ENCODE measurements at places on chromosomes 4 and X. TPM values are rescaled to one million over a fixed set of nuclear protein-coding genes. Genes with fewer than 3 reads are reported as not detected.

SGMS2 gene
- 50.2 TPM for total RNA-seq

USP17L19 gene
- not detected for total RNA-seq

LGI2 gene
- 13.7 TPM for total RNA-seq

DNA sequence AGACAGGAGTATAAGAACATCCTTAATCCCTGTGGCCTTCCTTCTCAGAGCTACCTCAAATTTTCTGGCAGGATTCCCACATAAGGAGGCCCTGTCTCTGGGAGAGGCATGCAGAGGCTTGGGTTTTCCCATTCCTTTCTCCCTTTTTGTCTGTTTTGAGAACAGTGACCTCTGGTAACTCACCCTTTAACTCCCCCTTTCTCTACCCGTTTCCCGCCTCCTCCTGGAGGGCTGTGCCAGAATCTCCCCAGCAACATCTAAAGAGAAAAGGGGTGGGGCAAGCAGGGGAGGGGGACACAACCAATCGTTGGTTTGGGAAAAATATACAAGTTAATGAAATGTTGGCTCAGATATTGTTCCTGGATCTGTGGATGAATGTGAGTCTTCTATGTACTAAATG, 303.7 kb upstream of the IRS4 start:
- no peak overlapping the region for H3K4me3 ChIP-seq
- DNase-seq, result no peak
- no peaks in the 10 kb centered on the region for H3K4me1 ChIP-seq
- H3K27ac ChIP-seq, result no peak overlapping the region
- no peaks in the 10 kb centered on the region for H3K36me3 ChIP-seq
- H3K27me3 ChIP-seq, result no peaks in the 10 kb centered on the region

- DNase-seq, result no peak
- H3K4me3 ChIP-seq, result no peak overlapping the region
- H3K27me3 ChIP-seq, result no peaks in the 10 kb centered on the region
- H3K27ac ChIP-seq, result no peak overlapping the region
- no peaks in the 10 kb centered on the region for H3K36me3 ChIP-seq
Observed at GRCh38 chr4:98609934-98610333, 48.5 kb downstream of the TSPAN5 start.

- H3K27me3 ChIP-seq, result no peaks in the 10 kb centered on the region
- H3K4me3 ChIP-seq, result no peak overlapping the region
- H3K36me3 ChIP-seq, result no peaks in the 10 kb centered on the region
- DNase-seq, result no peak
- no peak overlapping the region for H3K27ac ChIP-seq
- H3K4me1 ChIP-seq, result no peaks in the 10 kb centered on the region
Observed at GRCh38 chr4:36317721-36318120, 36.3 kb downstream of the DTHD1 start.
